ENCODE measurements at places on chromosomes 16 and 17.

- no peak for DNase-seq
These were observed 232.6 kb upstream of the TBX2 start for GRCh38 chr17:61167075-61167474.

DNA sequence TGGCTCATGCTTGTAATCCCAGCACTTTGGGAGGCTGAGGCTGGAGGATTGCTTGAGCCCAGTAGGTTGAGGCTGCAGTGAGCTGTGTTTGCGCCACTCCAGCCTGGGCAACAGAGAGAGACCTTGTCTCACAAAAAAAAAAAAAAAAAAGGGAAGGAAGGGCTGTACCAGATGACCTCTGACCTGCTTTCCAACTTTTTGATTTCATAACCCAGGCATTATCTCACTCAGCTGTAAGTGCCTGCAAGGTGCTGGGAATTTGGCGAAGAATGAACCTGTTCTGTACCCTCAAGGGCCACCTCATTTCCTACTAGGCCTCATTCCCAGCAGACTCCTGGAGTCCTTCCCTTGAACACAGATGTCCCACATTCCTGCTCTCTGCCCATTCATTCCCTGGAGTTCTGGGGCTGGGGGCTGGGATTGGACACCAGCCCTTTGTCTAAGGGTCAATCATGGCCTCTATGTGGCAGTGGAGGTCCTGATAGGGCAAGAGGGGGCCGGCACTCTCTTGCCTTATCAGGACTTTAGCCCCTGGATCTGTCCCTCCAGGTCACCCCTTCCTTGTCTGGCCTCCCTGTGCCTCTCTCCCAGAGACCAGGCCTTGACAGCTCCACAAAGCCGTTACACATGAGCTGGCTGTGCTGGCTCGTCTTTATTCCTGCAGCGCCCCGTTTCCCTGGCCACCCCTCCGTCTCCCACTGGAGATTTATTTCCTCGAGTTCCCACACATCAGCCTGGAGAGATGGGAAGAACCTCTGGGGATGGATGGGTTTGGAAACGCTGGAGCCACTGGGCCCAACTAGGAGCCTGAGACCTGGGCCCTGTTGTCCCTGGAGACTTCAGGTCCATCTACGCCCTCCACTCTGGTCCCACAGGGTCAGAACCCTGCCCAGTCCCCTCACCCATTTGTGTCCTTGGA, 821 bp upstream of the GFAP start:
- no peak for DNase-seq

DNA sequence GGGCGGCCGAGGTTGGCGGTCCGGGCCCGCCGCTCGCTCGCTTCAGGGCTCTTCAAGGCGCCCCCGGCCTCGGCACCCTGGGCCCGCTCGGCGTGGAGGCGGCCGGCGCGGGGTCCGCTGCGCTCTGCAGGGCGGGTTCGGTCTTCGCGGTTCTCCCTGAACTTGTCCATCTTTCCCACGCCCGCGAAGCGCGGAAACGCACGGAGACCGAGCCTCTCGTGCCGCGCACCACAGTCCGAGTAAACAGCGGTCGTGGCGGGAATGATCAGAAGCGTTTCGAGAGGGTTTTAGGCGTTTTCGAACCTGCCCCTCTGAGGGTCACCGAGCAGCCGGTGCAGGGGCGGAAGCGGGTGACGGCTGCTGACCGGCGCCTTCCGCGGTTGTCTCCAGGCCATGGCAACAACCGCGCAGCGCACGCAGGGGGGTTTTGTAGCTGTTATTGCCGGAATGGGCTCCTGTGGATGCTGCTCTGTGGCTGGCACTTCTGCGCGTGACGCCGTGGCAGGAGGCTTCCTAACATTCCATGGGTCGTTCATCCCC, 414 bp downstream of the NARF start:
- DNase-seq: no peak

- no peak for DNase-seq
These were observed 27.7 kb upstream of the HS3ST2 start for GRCh38 chr16:22786284-22786683.

DNA sequence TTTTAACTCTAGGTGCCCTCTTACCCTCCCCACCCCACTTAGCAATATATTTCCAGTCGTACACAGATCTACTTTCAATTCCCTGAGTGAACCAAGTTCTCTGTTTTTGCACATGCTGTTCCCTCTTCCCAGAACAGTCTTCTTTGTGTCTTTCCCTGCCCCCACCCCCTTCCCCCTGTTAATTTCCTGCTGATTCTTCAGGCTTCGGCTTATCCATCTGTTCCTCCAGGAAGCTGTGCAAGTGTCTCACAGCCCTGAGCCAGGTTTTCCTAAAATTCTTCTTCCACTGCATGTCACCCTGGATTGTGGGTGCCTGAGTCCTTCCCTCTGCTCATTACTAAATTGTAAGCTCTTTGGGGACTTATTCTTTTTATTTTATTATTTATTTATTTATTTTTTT, 12.4 kb upstream of the SPOP start:
- DNase-seq: no peak

Data from stimulated activated CD4-positive, alpha-beta T cell treated with anti-CD3 and anti-CD28 coated beads, Interleukin-1b, Interleukin-23, amount 100 ng/mL, for 48 hours (primary cell).